ENCODE measurements at places on chromosomes 4 and X. TPM values are rescaled to one million over a fixed set of nuclear protein-coding genes. Genes with fewer than 3 reads are reported as not detected.

DNA sequence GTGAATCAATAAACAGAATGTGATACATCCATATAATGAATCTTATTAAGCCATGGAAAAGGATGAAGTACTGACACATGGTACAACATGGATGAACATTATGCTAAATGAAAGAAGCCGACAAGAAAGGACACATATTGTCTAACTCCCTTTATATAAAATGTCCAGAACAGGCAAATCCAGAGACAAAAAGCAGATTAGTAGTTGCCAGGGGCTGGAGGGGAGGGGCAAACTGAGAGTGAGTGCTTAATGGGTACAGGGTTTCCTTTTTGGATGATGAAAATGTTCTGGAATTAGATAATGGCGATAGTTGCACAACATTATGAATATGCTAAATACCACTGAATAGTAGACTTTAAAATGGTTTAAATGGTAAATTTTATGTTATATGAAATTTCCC lies 17.4 kb downstream of the ADGRG4 start:
- no peak for DNase-seq

- DNase-seq: no peak
Measured at GRCh38 chrX:83469551-83469950, 38.5 kb upstream of the POU3F4 start.

DNA sequence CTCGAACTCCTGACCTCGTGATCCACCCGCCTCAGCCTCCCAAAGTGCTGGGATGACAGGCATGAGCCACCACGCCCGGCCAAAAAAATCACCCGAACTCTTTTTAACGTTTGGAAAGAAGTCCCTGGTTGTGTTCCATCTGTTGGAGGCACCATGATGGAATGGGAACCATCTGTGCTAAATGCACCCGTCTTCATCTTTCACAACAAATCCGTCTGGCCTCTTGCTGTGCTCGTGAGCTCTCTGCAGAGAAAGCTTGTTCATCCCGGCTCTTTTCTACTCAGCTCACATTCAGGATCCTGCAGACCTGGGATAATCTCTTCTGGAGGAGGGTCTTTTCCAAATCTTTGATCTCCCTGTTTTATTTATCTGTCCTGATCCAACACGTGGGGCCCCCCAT lies 188.8 kb downstream of the CRLF2 start:
- no peak for DNase-seq

DNA sequence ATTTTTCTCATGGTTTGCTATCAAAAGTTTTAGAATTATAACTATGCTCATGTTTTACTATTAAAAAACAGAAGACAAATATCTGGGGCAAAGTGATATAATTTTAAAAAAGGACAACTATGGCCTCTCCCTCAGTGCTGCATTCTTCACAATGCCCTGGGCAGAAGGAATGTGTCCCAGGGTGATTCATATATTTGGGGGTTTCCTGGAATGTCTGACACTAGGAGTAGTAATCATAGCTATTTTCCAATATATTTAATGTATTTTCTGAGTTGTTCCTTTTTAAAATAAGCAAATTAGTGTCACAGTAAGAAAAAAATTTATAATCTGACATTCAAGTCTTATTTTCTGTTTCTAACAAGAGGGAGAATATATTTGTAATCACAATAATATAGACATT lies 281.7 kb downstream of the UNC5C start:
- DNase-seq: no peak

GRCh38 chr4:12239897-12240636 lies 811.4 kb upstream of the HS3ST1 start:
- DNase-seq: no peak

DNA sequence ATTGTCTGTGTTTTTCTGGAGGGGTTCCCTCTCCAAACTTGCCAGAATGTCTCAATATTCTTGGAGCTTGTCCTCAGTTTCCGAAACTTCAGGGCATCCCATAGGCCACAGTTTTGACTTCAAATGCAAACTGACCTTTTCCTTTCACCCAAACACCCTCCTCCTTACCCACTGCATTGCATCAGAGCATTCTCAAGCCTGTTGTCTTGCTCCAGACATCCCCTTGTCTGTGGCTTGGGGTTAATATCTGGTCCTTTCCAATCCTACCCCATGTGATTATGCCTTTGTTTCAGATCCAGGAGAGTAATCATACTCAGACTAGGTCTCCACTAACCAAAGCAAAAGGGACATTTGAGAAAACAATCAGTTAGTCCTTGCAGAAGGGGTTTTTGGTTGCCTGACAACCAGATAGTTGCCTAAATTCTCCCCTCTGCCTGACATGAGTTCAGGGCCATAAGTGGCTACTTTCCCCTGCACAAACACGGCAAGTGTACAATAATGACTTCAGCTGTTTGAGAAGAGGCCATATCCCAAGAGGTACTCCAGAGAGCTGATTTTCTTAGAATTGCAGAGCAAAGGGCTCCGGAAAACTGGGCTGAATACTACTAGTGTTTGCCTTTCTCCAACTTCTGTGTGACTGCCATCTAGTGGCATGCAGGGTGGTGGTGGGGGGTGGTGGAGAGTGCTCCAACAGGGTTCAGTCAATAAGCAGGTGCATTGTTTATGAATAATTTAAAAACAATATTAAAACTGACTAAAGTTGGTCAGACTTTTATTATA lies 130.2 kb downstream of the CHRDL1 start:
- peak; percentile 29 for DNase-seq

Gene UGT2B11
- total RNA-seq: not detected

Gene POF1B
- not detected for total RNA-seq

GRCh38 chrX:35015621-35016020 lies 73.0 kb downstream of the FAM47B start:
- DNase-seq: no peak

DNA sequence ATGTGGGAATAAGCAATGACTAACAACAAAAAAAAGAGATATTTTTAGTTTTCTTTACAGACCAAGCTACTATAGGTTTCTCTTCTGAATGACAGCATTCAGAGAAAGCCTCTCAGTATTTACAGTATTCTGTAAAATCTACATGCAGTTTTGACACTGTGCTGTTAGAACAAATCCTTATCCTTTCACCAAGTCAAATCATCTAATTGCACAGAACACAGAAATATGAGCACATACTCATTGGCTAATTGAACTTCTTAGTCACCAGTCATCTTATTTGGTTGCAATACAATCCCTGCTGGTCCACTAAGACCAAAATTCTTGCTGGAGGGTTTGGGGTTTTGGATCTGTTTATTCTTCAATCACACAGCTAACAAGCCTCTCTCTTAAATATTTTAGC lies 5.7 kb downstream of the ACOT9 start:
- no peak for DNase-seq

DNA sequence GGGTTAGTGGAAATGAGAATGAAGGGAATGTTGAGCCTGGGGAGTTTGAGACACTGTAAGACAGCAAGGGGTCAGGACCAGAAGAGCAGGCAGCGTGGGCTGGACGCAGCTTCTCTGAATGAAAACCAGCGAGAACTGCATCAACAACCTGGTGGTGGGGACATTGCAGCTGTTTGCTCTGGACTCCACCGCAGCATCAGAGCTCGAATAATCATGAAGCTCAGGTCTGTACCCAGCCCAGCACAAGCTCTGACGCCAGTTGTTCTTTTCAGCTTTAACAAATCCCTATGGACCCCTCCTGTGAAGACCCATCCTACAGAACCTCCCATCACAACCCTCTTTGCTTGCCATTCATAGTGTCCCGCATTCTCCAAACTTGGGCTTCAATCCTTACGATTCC lies 106.8 kb upstream of the PNPLA4 start:
- no peak for DNase-seq

GRCh38 chr4:186144198-186144945 lies 39.9 kb downstream of the FAM149A start:
- no peak for DNase-seq

Gene TLR3
- 0.20 TPM for total RNA-seq

DNA sequence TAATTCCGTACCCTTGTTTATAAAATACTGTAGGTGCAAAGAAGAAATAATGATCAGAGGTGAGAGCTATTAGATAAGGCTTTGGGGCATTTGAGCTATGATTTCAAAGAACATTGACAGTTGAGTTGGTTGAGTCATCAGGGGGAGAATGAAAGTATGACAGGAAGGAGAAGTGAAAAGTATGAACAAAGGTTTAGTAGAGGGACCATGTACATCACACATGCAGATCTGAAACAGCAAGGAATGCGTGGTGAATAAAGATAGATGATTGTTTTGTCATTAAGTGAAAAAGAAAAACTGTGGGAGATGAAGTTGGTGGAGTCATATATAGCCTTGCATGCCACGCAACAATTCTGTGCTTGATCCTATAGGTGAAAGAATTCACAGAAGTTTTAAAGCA lies 163.1 kb downstream of the ARAP2 start:
- no peak for DNase-seq

DNA sequence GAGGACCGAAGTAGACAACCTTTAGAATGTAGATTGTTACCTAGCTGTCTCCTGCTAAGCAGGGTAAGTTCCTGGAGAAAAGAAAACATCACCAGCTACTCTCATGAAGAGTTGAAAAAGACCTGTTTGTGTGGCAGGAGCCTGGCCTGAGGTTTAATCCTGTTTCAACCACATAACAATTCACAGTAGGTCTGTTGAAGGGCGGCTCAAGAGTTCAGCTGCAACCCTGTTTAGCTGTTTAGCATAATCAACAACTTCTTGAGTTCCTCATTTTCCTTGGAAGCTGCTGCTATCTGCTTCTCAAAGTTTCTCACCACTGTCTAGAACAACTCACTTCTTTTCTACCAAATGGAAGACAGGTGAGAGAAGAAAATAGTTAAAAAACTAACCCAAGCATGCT lies 170.4 kb upstream of the TET2 start:
- DNase-seq: no peak

DNA sequence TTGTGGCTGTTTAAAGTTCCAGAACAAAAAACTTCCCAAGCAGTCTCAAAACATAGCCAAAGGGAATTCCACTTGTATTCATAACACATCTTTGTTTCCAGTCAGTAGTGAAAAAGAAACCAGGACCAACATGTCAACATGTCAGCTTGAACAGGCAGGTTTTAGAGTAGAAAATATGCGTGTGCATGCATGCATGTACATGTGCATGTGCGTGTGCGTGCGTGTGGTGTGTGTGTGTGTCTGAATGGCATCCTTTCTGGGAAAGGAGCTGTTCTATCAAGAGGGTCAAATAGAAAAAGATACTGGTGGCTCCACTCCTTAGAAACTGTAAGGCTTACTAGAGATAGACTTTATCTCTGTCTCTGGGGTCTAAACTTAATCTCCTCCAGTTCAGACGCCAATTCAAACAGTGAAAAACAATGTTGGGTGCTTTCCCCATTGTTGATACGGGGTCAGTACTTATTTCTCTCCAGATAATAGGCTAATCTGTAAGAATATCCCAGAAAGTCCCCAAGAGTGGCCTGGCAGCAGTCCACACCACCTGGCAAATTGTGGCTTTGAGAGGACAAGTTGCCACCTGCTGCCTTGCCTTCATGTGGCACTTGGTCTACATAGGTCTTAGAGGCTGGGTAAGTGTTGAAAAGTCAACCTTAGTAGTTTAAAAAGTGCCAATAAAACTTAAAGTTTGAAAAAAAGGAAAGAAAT lies 110.4 kb downstream of the SCD5 start:
- no peak for DNase-seq

- DNase-seq: no peak
Measured at GRCh38 chrX:11532291-11533078, 133.2 kb downstream of the ARHGAP6 start.
